ENCODE measurements at places on chromosomes 2 and 18.
A peak's percentile ranks its signal among the peaks of the same experiment; 100 is the strongest.

- DNase-seq = no peak
Observed at GRCh38 chr2:205957452-205958154, 128.4 kb downstream of the INO80D start.

- no peak for DNase-seq
Observed at GRCh38 chr2:160884056-160884455, 276.2 kb upstream of the TANK start.

DNA sequence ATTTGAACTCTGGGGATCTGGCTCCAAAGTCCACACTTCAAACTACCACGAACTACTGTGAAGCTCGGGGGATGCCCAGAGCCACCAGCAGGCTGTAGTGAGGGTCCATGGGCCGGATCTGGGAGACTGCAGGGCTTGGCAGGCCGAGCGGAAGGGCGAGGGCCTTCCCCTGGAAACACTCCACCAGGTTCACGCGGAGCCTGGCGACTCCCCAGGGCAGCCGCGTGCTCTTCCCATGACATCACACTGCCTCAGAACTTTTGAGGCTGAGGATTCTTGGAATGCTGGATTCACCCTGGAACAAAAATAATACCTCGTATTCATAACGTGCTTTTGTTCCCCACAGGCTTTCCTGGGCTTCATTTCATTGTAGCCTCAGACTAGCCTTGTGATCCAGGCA lies 201.0 kb downstream of the SMAD7 start:
- no peak for DNase-seq

DNA sequence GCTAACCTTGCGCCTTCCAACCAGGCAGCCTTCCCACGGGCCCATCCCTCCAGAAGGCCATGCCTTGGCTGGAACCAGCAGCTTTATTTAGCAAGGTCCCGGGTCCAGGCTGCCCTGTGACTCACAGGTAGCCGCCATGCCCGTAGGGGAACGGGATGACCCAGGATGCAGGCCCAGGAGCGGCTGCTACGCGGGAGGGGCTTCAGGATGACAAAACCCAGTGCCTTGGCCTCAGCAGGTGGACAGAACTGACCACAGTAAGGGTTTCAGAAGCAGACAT lies 63.3 kb downstream of the RTP5 start:
- no peak for DNase-seq

DNA sequence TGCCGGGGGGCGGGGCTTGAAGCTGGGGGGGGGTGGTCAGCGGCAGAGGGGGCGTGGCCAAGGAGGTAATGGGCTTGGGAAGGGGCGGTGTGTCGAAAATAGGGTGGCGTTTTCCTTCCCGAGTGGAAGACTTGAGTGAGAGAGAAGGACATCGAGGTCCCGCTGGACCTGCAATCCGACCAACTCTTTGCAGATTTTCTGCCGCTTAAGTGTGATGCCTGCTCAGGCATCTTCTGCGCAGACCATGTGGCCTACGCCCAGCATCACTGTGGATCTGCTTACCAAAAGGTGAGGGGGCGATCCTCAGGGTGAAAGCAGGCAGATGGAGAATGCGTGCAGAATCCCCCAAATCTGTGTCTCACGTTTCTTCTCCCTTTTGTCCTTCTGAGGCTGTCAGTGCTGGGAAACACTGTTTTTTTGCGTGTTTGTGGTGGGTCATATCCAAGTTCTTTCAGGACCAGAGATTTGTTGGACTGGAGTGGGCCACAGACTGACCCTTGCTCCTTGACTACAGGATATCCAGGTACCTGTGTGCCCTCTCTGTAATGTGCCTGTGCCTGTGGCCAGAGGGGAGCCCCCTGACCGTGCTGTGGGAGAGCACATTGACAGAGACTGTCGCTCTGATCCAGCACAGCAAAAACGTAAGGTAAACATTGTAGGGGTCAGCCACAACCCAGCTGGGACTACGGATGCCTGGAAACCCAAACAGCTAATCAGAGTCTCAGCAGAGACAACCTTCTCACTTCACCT lies 727 bp downstream of the ZFAND2B start:
- no peak for DNase-seq

- DNase-seq = no peak
Observed at GRCh38 chr18:78526923-78527711, 452.5 kb upstream of the SALL3 start.

DNA sequence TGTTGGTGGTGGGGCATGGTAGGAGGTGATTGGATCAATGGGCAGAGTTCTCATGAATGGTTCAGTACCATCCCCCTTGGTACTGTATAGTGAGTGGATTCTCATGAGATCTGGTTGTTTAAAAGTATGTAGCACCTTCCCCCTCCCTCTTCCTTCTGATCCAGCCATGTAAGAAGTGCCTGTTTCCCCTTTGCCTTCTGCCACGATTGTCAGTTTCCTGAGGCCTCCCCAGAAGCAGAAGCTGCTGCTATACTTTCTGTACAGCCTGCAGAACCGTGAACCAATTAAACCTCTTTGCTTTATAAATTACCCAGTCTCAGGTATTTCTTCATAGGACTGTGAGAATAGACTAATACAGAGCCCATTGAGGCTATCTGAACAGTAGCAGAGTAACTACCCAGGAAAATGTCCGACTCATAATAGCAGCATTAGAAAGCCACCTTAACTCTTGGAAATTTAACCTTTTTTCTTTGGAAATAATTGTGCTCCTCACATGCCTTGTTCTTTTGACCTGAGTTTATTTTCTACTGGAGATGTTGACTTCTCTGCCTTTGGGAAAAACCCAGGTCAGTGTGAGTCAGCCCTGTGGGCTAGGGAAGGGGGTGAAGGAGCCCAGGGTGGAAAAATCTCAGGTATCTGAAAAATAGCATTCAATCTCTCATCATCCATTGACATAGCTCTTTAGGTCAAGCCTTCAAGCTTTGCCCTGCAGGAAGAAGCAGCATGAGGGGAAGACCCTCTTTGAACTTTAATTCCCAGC lies 18.1 kb downstream of the CYP1B1 start:
- peak; percentile 58 for DNase-seq

DNA sequence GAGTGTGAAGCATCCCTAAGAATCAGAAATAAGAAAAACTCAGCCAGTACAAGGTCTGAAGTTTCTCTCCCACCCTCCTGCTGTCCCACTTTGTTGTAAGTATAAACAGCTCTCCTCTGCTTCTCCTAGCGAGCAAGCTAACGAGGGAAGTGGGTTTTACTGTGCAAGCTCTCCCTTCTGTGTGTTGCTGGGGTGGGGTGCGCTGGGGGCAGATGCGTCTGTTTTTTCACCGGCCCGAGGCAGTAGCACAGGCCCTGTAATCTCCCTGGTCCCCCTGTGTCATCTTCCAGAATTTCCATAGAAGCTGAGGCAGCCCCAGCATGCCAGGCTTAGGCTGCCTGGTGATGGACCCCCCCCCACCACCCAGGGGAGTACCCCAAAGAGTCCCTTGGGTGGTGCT lies 9.4 kb upstream of the CXCR4 start:
- DNase-seq = no peak

GRCh38 chr2:81260320-81260719 lies 955.8 kb upstream of the LRRTM1 start:
- no peak for DNase-seq

DNA sequence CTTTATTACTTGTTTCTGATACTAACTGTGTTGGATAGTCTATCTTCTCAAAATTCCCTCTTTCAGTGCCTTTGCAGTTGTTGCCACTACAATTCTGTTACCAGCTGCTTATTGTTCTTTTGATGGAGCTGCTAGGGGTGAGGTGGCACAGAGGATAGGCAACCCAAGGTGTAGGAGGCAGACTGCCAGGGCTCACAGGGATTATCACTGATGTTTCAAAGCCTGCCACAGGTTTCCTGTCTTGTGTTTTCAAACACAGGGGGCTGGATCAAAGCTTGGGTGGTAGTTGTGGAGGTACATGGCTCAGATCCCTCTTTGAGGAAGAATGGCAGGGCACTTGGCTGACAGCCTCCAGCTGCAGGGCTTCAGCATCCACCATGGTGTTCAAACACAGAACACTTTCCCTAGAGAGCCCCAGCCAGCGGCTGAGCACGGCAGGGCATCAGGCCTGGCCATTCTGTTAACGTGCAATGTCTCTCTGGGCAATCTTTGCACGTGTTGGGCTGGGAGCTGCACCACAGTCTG lies 87.1 kb downstream of the POLE4 start:
- no peak for DNase-seq

DNA sequence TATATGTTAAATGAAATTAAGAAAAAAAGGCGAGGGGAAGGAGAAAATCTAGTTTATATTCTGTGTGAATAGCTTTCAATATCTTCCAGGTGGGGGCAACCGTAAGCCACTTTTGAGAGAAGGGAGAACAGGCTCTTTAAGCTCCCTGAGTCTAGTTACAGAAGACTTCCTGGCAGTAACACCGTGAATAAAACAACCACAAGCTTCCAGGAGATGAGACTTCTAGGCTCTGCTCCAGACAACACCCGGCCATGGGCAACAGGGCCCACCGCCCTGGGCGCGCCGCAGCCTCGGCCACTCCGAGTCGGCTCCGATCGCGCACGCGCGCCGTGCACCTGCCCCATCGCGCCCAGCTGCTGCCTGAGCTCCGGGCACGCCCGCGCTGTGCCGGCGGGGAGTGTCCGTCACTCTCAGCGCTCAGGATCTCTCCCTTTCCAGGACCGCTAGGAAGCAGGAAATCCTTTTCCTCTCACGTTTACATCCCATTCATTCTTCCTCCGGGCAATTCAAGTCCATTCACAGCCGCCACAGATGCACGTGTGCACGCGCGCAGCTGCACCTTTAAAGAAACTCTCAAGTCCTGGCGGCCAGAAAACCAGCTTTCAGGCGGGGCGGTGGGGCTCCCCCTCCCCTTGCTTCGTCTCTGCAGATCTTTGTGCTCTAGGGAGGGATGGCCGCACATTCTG lies 19.4 kb upstream of the PAX3 start:
- peak; percentile 65 for DNase-seq

DNA sequence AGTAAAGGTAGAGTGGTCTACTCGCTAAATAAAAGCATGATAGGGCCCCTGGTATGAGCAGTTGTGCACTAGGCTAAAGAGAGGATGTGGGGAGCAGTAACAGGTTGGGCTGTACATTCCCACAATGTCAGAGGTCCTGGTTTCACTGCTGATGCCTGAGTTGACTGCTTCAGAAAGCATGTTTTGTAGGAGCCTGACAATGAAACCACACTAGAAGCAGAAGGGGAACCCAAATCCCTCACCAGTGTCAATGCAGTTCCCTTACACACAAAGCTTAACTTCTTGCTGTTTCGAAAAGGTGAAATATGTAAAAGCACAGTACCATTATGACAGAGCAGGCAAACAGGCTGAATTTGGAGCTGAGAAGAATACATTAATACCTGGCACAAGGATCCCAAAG lies 291.7 kb upstream of the KYNU start:
- DNase-seq = peak; percentile 59

DNA sequence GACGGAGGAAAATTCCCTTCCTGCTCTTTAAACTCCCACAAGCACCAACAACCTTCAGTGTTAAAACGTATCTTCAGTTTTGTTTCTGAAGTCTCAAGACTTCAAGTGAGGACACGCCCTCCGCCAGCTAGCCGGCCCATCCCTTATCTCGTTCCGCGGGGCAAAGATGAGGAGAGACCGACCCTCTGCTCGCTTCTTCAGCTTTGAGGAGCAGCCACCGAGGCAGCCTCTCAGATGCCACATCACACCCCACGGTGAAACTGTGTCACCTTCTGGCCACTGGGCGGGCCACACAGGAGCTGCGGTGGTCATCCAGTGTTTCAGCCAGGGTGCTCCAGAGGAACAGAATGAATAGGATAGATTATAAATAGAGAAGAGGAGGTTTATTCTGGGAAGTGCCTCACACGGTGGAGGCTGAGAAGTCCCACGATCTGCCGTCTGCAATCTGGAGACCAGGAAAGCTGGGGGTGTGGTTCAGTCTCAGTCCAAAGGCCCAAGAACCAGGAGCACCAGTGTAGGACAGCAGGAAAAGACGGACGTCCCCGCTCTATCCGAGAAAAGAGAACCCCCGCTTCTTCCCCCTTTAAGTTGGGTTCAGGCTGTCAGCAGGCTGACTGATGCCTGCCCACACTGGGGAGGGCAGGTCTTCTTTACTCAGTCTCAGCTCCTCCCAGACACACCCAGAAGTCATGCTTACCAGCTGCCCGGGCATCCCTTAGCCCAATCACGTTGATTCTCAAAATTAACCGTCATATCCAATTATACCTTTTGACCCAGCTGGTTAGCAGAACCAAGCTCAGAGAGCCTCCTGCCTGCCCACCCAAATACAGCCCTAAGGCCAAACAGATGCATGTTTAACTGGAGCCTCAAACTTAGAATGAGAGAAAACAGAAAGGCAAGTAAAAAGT lies 399.7 kb upstream of the ID2 start:
- DNase-seq = no peak

DNA sequence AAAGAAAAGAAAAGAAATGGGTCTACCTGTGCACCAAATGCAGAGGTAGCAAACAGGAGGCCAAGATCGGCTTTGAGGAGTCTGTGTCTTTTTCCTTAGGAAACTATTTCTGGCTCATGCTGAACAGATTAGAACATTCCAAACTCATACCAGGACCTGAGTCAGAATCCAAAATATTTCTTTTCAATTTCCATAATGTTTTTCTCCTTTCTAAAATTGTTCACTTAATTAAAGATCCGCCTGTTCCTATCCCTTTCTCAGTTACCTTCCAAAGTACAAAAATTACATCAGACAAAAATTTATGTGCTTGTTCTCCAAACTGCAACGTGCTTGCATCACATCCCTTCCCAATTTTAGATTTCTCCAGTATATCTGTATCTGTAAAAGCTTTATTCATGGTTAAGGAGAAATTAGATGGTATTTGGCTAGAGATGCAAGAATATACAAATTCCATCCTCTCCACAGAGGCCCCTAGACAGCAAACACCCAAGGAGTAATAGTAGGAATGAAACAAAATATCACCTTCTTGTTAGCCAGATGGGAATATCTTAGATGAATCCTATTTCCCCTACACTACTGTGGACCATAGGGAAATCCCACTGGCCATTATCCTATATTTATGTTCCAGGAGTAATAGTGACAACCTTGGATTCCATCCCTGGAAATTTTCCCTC lies 130.6 kb downstream of the LNPK start:
- no peak for DNase-seq

GRCh38 chr18:8008033-8008432 lies 440.9 kb downstream of the PTPRM start:
- DNase-seq = no peak

DNA sequence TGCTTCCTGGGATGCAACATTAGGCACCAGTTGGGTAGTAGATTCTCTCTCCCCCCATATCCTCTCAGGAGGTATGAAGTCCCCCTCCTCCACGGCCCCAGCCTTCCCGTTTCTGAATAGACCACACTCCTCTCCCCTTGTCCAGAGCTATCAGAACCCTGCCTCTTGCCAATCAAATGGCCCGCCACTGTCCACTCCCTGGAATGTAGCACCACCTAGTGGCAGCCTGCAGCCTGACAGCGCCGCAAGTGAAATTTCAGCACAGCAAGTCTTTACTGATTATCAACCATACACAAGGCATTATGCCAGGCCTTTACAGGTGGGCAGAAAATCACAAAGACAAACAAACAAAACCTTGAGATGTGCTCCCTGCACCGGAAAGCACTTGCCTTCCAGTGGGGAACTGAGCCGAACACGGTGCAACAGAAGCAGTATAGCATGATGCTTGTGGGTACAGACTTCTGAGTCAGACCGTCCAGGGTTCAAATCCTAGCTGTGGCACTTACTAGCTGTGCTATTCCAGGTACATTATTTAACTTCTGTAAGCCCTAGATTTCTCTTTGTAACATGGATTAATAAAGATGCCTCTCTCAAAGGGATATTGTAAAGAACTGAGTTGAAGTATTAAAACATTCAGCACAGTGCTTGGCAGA lies 174.0 kb downstream of the SMAD2 start:
- no peak for DNase-seq
